ENCODE measurements at places on chromosomes 12 and 14.
A peak's percentile ranks its signal among the peaks of the same experiment; 100 is the strongest.

- DNase-seq = peak; percentile 78
Observed at GRCh38 chr12:98532687-98533304, 17.4 kb downstream of the TMPO start.

DNA sequence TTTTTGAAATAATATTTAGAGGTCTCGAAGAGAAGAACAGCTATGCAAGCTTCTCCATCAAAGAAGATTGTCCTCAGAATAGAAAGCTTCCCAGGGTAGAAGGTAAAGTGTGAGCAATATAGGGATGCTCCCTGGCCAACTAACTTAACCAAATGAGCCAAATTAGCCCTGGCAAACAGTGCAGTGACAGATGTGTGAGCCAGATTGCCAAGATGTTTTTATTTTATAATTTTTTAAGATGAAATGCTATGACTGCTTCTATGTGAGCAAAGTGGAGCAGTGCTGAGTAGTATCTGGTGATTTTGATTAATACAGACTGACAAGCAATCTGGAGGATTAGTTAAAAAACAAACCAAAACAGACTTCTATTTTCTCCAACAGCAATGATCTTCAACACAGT lies 202.1 kb downstream of the NOVA1 start:
- DNase-seq = no peak

DNA sequence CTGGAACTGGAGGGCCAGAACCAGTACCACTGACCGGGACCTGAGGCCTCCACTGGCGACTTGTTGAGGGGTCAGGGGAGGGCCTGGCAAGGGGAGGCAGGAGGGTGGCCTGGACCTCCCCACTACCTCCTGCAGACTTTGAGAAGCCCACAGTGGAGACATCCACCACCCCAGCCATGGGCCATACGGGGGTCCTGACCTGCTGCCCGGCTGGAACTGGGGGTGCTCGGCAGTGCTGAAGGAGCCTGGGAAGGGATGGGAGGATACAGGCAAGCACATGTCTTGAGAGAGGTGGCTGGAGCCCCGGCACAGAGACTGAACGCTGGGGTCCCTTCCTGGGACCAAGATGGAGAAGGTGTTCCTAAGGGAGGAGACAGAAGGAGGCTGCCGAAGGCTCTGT lies 14.3 kb downstream of the NGB start:
- no peak for DNase-seq

DNA sequence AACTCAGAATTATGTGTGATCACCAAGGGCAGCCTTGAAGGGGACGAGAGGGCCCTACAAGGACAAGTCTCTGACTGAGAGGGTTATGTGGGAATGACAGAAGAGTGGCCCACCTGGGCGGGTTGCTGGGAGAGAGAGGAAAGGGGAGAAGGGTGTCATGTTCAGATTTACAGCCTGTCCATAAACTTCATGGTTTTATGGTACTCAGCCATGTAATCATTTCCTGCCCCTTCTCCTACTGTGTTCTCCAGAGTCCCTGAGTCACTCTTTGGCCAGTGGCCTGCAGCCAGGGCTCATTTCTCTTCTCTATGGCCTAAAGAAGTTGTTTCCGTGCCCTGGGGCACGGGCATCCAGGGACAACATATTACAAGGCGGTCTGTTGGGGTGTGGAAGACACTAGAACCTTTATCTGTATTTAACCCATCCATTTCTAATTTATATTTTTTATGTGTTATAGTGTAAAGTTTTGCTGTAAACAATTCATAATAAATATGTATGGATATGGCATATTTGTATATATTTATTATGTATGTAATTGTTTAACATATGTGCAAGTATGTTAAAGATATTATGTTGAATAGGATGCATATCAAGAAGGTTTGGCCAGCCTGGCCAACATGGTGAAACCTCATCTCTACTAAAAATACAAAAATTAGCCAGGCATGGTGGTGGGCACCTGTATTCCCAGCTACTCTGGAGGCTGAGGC lies 26.9 kb downstream of the DDX47 start:
- no peak for DNase-seq

DNA sequence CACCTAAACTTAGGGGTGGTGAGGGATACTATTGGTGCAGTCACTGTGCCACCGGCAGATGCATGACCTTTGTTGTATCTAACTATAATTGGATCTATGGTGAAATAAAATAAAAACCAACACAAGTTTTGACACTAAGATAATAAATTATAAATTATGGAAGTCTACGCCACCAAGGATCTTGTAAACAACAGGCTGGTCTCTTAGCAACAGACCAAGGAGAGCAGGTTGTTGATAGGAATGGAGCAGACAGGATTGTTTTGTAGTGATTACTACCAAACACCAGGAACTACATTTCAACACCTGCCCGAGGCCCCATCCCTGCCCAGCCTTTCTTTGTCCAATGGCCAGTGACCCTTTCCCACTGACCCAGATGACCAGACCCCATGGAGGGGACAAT lies 1178.0 kb downstream of the VRK1 start:
- no peak for DNase-seq

GRCh38 chr14:76672123-76672522 lies 89.1 kb upstream of the VASH1 start:
- DNase-seq = no peak

- no peak for DNase-seq
Observed at GRCh38 chr12:64998371-64999147, 122.5 kb downstream of the WIF1 start.

DNA sequence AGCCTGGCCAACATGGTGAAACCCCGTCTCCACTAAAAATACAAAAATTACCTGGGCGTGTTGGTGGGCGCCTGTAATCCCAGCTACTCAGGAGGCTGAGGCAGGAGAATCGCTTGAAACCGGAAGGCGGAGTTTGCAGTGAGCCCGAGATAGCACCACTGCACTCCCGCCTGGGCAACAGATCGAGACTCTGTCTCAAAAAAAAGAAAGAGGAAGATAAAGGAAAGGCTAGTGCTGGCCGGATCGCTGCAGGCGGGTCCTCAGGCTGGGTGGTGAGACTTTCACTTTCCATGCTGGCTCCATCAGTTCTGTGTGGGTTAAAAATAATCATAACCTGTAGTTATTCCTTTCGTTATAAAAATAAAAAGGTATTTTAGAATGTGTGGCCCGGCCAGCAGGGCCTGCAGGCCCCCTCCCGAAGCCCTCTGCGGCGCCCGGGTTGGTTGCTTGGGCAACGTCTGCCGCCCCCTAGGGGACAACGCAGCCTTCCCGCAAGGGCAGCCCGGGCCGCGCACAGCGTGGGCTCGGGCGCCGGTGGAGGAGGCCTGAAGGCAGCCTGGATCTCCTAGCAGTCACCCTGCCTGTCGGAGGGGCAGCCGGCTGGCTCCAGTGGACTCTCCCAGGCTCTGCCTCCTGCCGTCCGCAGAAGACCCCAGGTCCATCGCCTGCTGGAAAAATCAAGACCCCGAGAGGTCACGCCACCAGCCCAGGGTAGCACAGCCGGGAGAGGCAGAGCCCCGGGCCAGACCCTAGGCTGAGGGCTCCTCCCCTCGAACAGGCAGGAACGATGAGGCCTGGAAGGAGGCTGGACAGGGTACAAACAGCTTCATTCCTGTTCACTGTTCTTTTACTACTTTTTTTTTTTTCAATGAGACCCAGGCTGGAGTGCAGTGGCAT lies 5.0 kb upstream of the SLC25A47 start:
- DNase-seq = peak; percentile 78

DNA sequence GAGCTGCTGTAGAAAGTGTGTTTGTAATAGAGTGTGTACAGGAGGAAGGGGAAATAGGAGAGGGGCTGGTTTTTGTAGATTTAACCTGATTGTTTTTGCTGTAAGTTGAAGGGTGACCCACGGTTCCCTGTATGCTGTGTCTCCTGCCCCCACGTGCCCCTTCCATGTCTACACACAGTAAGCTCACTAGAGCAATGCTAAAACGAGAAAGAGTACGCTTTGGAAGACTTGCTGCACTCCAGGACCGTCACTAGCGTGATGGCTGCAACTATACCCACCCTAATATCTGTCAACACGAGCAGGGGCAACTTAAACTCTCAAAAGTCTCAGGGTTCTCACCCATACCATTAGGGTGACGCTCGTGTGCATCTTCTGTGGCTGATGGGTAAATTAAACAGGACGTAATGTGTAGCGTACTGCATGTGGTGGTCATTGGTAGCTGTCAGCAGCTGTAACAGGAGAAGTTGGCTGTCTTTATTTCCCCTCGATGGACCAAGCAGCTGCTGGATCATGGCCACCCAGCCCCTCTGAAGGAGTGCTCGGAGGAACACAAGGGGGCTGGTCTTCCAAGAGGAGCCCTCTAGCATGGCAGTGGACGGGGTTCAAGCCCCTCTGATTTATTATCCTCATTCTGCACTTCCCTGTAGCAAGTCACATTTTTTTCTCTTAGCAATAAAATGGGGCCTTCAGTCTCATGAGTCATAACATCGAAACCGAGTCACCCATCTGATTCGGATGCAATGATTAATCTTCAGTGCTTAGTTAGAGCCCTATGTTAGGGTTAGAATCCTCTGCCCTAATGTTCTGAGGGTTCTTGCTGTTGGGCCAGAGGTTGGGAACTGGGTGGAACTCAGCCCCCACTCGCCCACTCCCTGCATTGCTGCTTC lies 14.0 kb downstream of the CCND2 start:
- no peak for DNase-seq

- no peak for DNase-seq
Observed at GRCh38 chr12:96314723-96315122, 85.5 kb downstream of the CDK17 start.

DNA sequence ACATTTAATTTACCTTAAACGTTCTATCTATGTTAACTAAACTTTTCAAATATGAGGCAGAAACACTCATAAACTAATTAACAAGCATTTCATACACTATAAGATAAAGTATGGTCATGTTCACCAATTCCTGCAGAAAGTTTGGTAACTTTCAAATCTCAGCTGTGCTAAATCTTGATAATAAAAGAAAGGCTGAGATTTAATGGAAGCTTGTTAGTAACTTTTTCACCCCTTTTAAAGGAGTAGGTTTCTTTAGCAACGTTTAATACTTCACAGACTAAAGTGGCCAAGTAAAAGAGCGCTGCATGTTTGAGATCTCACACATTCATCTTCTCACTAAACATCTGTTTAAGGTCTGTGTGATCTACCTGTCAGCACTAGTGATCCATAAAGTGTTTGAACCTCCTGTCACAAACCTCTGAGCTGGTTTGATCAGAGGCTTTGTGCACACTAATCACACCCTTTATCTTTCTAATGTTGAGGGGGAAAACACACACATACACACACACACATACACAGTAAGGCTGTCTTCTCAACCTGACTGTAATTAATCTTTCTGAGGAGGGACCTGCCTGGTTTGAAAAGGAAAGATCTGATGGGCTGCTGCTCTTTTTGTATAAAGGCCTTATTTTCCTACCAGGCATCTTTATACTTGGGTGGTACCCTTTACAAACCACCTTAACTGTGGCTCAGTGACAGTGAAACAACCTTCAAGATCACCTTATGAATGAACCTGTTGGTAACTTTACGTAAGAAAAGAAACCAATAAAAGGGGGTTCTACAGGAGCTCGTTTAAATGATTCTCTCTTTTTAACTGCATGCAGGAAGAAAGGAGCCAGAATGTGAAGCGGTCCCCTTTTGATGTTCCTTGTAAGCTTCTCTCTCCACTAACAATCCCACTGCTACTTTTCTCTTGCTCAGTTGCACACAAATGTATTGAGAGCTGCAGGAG lies 244.2 kb downstream of the SOX5 start:
- no peak for DNase-seq

- DNase-seq = no peak
Observed at GRCh38 chr12:129776977-129777667, 126.7 kb downstream of the TMEM132D start.

DNA sequence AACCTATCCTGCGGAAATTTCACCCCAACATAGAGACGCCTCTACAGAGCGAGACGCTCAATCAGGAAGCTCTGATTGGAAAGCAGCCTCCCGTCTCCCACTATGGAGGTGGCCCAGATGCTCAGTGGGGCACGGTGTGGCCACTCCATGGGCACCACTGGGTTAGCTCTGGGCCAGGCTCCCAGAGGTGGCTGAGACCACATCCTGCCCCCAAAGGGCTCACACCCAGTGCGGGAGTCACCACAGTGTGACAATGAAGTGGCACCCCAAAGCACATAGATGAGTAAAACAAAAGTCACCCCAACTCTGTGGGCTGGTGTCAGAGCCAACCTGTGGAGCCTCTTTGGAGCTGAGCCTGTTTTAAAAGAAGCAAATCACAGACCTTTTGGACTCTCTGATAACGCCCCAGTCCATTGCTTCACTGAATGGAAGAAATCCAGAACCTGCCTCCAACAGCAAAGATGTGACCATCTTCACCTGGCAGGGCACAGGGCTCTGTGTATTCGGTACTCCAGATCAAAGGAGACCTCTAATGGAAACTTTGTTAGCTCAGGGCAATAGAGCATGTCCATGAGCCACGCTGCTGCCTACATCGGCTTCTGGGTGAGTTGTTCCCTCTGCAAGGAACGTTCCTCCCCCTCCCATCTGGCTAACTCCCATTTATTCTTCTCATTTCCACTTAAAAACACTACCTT lies 19.6 kb downstream of the CLMN start:
- peak; percentile 27 for DNase-seq

DNA sequence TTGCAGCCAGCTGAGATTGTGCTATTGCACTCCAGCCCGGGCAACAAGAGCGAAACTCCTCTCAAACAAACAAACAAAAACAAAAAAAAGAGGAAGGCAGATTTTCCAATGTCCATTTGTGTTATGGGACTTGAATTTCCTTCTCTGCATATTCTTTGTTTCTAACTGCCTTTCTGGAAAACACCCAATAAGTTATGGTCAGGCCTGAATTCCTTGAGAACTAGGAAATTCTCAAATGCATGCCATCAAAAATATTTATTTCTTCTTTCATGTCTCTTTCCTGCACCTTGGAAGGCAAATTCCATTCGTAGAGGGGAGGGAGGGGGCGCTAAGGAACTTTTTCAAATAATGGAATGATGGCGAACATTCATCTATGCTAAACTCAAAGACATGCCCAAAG lies 117.6 kb upstream of the TMCC3 start:
- DNase-seq = no peak

GRCh38 chr12:64411427-64411826 lies 7.2 kb downstream of the XPOT start:
- DNase-seq = no peak

- no peak for DNase-seq
Observed at GRCh38 chr12:104485651-104486362, 29.1 kb downstream of the CHST11 start.

DNA sequence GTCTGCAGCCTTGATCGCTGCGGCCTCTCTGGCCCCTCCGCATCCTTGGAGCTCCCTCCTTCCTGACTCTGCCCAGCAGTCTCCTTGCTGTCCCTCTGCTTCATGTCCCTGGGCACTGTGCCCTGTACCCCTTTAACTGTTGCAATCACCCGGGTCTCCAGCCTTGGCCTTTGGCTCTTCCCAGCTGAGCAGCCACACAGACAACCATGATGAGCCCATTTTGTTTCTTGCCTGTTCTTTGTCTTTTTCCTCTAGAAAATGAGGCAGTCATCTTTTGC lies 40.6 kb upstream of the MEG3 start:
- no peak for DNase-seq

- DNase-seq = no peak
Observed at GRCh38 chr14:70934502-70935134, 27.4 kb downstream of the PCNX1 start.
